ENCODE measurements at places on chromosomes 5 and 9. TPM values are rescaled to one million over a fixed set of nuclear protein-coding genes. Genes with fewer than 3 reads are reported as not detected.

- no peak for DNase-seq
- H3K4me1 ChIP-seq: no peaks in the 10 kb centered on the region
- H3K36me3 ChIP-seq: peaks cover 24% of the 10 kb centered on the region
- H3K27ac ChIP-seq: no peak overlapping the region
Measured at GRCh38 chr9:36218011-36218410, 27.3 kb downstream of the CLTA start.

Gene ZDHHC11
- 14.5 TPM for total RNA-seq

Gene FAM169A
- total RNA-seq: 11.6 TPM

Gene FANCG
- 126 TPM for total RNA-seq

All from neural crest cell (in vitro differentiated cells).